Hair follicular keratinocyte (primary cell): ENCODE measurements at places on chromosomes 1 and 21. TPM values are rescaled to one million over a fixed set of nuclear protein-coding genes. Genes with fewer than 3 reads are reported as not detected.

TTC4 gene
- 31.1 and 31.7 TPM in 2 replicates for total RNA-seq

UAP1 gene
- 151 and 160 TPM in 2 replicates for total RNA-seq

RGL1 gene
- 0.62 and 1.7 TPM in 2 replicates for total RNA-seq

CLCA4 gene
- total RNA-seq, result 0.15 and 0.16 TPM in 2 replicates

MSH4 gene
- total RNA-seq, result 0.15 TPM in 1 of 2 replicates, not detected in the other

BCAR3 gene
- total RNA-seq, result 98.0 and 109 TPM in 2 replicates

PAPPA2 gene
- 0.46 and 1.5 TPM in 2 replicates for total RNA-seq

HSPA6 gene
- total RNA-seq, result 0.23 and 0.27 TPM in 2 replicates

KIF26B gene
- total RNA-seq, result 0.95 and 3.2 TPM in 2 replicates

NPPA gene
- total RNA-seq, result not detected in 2 replicates

ORC1 gene
- 3.4 and 12.3 TPM in 2 replicates for total RNA-seq

CFAP74 gene
- not detected in 2 replicates for total RNA-seq

C1orf116 gene
- 57.3 and 67.3 TPM in 2 replicates for total RNA-seq

ZRANB2 gene
- 23.4 and 32.4 TPM in 2 replicates for total RNA-seq

PDC gene
- not detected in 2 replicates for total RNA-seq
